Spleen (tissue), 13 donors: ENCODE measurements at places on chromosomes 3 and 15. TPM values are rescaled to one million over a fixed set of nuclear protein-coding genes. Genes with fewer than 3 reads are reported as not detected.

- no peak for DNase-seq
Observed at GRCh38 chr3:69594286-69594685, 145.0 kb upstream of the MITF start.

Gene XIRP1
- polyA plus RNA-seq = 0.12 TPM

GRCh38 chr3:64049136-64049535 is 25.8 kb upstream of the PSMD6 start:
- no peak for DNase-seq

DNA sequence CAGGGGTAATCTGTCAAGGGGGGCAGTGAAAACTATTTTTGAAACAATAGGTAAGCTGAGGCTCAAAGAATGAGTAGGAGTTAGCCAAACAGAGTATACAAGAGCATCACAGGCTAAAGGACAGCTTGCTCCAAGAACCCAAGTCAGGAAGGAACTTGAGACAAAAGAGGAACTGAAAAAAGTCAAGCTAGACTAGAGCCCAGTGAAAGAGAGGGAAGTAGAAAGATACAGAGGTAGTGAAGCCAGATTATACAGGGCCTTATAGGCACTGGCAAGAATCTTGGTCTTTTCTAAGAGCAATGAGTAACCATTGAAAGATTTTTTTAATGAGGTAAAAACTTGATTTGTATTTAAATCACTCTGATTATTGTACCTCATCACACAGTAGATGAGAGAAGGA is 69.9 kb downstream of the FILIP1L start:
- no peak for DNase-seq

Gene KCNAB1
- 0.59 TPM for polyA plus RNA-seq
